ENCODE measurements at places on chromosomes 1 and 21. TPM values are rescaled to one million over a fixed set of nuclear protein-coding genes. Genes with fewer than 3 reads are reported as not detected.

The VWA1 gene
- total RNA-seq, result 0.73 TPM

The EPB41 gene
- 9.0 TPM for total RNA-seq

The STUM gene
- under 0.01 TPM for total RNA-seq

The HTR6 gene
- not detected for total RNA-seq

The NECTIN4 gene
- total RNA-seq, result not detected

The RPL22 gene
- total RNA-seq, result 131 TPM

The RNU1-3 gene
- under 0.01 TPM for total RNA-seq

The MAP10 gene
- total RNA-seq, result 1.5 TPM

The BRINP3 gene
- total RNA-seq, result under 0.01 TPM

The MRPS15 gene
- total RNA-seq, result 96.2 TPM

The RXRG gene
- not detected for total RNA-seq

The SHISAL2A gene
- total RNA-seq, result not detected

The ARMH1 gene
- total RNA-seq, result 0.59 TPM

Data from subcutaneous preadipocyte (primary cell).